ENCODE measurements at places on chromosomes 3 and 15. TPM values are rescaled to one million over a fixed set of nuclear protein-coding genes. Genes with fewer than 3 reads are reported as not detected.

The GOLGA8S gene
- not detected for total RNA-seq

The C3orf22 gene
- total RNA-seq = not detected

The TM4SF1 gene
- 304 TPM for total RNA-seq

The LRRC31 gene
- 0.14 TPM for total RNA-seq

The CYP8B1 gene
- total RNA-seq = not detected

The AHSG gene
- not detected for total RNA-seq

The INAFM2 gene
- 17.3 TPM for total RNA-seq

The DRD3 gene
- not detected for total RNA-seq

The PLSCR5 gene
- total RNA-seq = not detected

The COX5A gene
- 219 TPM for total RNA-seq

The GABRR3 gene
- total RNA-seq = not detected

The ENTPD3 gene
- 0.46 TPM for total RNA-seq

The ACVR2B gene
- total RNA-seq = 4.4 TPM

The CCDC54 gene
- not detected for total RNA-seq

The ZFYVE19 gene
- 30.0 TPM for total RNA-seq

The CPLX3 gene
- not detected for total RNA-seq

The DNAJC17 gene
- total RNA-seq = 43.2 TPM

The VIPR1 gene
- 0.43 TPM for total RNA-seq

The GOLGA6L25 gene
- total RNA-seq = not detected

The RBP2 gene
- total RNA-seq = not detected

The MOBP gene
- not detected for total RNA-seq

The ISG20 gene
- total RNA-seq = 7.6 TPM

The MYO5C gene
- total RNA-seq = 22.3 TPM

The CLEC3B gene
- total RNA-seq = not detected

The HAPLN3 gene
- total RNA-seq = 21.9 TPM

The SCAPER gene
- total RNA-seq = 5.4 TPM

The RTP3 gene
- not detected for total RNA-seq

The CPB1 gene
- not detected for total RNA-seq

The CPN2 gene
- not detected for total RNA-seq

The DUOXA2 gene
- total RNA-seq = not detected

The KLF13 gene
- total RNA-seq = 20.5 TPM

The SLC38A3 gene
- not detected for total RNA-seq

The CA12 gene
- 19.7 TPM for total RNA-seq

The CLDN18 gene
- not detected for total RNA-seq

The APBA2 gene
- total RNA-seq = 36.5 TPM

The ADPRH gene
- 6.0 TPM for total RNA-seq

The SGO1 gene
- 10.3 TPM for total RNA-seq

The TLNRD1 gene
- total RNA-seq = 45.4 TPM

The EFHB gene
- total RNA-seq = 3.3 TPM

The PIGX gene
- total RNA-seq = 24.8 TPM

The SMCO1 gene
- not detected for total RNA-seq

The COLQ gene
- total RNA-seq = 0.14 TPM

The LTF gene
- not detected for total RNA-seq

The PRTG gene
- total RNA-seq = 10.1 TPM

The OCA2 gene
- not detected for total RNA-seq

The CHDH gene
- 9.2 TPM for total RNA-seq

The PXK gene
- total RNA-seq = 12.4 TPM

The IL16 gene
- 0.12 TPM for total RNA-seq

All from epithelial cell of proximal tubule (primary cell).